Fibroblast of the aortic adventitia (primary cell): ENCODE measurements at places on chromosomes 2 and 18. TPM values are rescaled to one million over a fixed set of nuclear protein-coding genes. Genes with fewer than 3 reads are reported as not detected.

Gene ATP6V1C2
- not detected in 2 replicates for total RNA-seq

DNA sequence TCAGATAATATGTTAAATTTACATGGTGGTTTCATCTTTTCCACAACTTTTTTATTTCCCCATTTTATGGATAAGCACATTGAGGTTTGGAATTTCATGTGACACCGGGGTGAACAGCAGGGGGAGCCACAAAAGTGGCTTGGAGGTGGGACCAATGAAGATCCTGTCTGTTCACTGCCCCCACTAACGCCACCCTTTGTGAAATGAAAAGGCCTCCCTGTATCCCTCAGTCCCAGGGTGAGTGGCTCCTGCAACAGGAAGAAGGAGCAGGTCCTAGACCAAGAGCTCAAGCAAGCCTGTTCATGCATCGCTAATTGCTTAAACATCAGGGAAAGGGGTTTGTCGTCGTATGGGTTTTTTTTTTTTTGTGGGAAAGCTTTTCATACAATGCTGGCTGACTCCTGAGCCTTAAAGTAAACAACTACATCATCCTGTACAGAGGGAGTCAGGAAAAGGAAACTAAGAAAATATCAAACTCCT lies 267.8 kb upstream of the EPAS1 start:
- peak; percentile 40 for DNase-seq

GRCh38 chr18:10422731-10423130 lies 31.7 kb upstream of the APCDD1 start:
- DNase-seq, result no peak

GRCh38 chr18:75205514-75206132 lies 3.3 kb downstream of the PTGR3 start:
- no peak for DNase-seq

DNA sequence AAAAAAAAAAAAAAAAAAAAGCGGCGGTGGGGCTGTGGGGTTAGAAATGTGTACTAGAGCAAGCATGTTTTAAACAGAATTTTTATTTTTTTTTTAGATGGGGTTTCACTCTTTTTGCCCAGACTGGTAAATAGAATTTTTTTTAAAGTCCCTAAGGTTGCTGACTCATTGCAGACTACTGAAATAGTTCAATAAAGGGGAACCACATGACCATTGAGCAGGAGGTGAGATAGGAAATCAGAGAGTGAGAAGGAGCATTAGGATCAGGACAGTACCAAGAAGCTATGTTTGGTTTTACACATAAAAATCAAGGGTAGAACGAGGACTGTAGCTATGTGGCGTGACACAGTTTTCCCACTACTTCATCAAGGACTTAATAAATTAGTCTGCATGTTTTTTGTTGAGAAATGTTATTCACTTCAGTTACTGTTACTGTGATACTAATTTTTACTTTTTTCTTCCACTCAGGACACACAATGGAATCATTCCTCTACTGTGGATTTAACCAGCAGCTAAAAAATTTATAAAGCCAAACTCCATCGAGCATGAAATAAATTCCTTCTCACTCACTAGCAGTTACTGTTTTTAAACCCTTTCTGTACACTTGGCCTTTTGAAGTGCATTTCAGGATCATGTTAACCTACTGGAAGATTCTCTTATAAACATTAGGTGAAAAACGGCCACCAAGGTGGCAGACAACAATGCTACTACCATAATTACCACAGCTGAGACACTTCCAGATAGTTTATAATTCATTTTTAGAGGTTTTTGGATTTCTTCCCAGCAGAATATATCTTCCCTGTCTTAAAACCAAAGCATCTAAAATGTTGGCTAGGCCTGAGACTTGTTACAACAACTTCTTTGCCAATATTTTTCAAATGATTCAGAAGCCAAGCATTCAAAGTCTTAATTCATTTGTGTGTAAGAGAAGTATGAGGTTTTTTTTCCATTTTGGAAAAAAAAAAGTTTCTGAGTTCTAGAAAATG lies 33.2 kb downstream of the LAMA1 start:
- DNase-seq, result peak; percentile 70

DNA sequence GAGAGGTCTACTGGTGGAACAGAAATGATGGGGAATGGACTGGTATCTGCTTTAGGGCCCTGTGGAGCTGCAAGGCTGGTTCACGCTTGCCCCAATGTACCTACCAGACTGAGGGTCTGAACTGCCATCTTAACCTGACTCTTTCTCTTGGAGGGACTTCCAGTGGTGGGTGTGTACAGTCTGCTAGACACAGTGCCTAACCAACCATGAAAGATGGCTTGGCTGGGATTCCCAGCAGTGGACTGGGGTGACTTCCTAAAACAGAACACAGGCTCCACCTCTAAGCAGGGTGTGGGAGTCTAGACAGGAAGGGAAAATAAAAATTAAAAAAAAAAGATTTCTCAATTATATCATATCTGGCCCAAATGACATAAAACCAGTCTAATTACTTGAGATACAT lies 25.5 kb upstream of the MYO3B start:
- DNase-seq, result no peak

DNA sequence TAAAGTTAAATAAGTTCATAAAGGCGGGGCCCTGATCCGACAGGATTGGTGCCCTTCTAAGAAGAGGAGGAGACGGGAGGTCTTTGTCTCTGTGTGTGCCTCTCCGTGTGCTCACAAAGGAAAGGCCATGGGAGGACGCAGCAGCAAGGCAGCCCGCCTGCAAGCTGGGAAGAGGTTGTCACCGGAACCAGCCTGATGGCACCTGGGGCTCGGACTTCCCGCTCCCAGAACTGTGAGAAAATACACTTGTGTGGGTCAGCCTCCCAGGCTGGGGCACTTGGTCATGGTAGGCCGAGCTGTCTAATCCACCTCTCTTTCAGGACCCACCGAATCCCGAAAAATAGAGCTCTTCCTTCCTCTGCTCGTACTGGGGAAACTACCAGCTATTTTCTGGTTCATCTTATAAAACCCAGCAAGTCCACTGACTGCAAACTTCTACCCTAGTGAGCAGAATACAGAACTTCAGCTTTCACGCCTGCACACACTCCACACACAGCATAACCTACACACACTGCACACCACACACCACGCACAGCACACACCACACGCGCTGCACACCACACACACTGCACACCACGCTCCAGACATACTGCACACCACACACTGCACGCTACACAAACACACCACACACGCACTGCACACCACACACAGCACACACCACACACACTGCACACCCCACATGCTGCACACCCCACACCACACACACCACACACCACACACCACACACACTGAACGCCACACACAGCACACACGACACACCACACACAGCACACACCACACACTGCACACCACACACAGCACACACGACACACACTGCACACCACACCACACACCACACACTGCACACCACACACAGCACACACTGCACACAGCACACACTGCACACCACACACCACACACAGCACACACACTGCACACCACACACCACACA lies 58.1 kb downstream of the ASB1 start:
- DNase-seq, result no peak

DNA sequence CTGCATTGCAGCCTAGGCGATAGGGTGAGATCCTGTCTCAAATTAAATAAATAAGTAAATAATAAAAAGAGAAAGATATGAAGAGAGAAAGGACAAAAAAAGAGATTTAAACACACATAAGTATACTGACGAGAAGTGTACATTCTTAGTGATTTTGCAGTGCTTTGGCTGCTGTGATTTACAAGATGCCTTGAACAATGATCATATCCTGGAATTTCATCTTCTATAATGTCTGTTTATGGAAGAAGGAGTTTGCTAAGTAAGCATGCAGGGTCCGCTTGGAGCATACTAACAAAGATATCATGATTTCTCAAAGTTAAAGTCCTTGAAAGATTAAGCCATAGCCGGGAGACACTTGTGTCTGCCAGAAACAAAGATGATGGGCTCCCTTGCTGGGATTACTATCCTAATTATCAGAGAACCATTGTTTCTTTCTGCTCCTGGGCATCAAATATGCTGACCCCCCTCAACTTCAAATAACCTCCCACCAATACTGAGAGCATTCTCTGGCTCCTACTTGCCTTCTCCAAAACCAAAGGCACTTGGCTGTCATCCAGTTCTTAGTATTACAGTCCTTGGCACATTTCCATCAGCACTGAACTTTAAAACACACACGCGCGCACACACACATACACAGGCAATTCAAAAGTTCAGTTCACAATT lies 47.5 kb upstream of the STAM2 start:
- peak; percentile 96 for DNase-seq

Gene FBXO15
- 0.27 and 0.49 TPM in 2 replicates for total RNA-seq

GRCh38 chr2:121019071-121019470 lies 265.9 kb downstream of the TFCP2L1 start:
- DNase-seq, result no peak

- DNase-seq, result peak; percentile 3
These were observed 229.7 kb upstream of the SPRED2 start for GRCh38 chr2:65661980-65662653.

DNA sequence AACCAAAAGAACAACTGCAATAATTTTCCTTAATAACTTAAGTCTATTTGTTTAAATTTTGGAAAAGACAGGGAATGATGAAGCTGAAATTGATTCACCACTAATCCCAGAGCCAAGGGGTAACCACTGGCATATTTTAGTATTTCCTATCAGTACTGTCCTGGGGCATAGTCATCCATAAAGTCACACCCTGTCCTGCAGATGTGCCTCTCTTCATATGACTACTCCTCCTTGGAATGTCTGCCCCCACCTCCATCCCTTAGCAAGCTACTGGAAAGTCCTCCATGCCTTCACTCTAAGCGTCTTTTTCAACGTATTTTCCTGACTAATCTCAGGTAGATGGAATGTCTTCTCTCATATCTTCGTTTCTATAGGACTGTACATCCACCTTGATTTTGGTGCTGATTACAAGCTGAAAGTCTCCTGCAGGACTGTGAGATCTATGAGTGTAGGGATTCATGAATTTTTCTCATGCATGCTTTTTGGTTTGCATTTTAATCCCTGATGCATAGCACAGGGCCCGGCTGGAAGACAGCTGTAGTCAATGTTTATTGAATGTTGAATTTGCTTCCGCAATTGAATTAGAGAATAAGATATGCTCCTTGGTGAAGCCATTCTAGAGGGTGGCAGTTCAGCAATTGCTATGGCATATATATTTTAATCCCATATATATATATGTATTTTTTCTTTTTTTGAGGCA lies 85.6 kb downstream of the MOGAT1 start:
- DNase-seq, result peak; percentile 45

GRCh38 chr2:28346587-28346986 lies 46.1 kb upstream of the FOSL2 start:
- DNase-seq, result no peak

GRCh38 chr18:5662586-5663090 lies 118.8 kb upstream of the EPB41L3 start:
- no peak for DNase-seq

DNA sequence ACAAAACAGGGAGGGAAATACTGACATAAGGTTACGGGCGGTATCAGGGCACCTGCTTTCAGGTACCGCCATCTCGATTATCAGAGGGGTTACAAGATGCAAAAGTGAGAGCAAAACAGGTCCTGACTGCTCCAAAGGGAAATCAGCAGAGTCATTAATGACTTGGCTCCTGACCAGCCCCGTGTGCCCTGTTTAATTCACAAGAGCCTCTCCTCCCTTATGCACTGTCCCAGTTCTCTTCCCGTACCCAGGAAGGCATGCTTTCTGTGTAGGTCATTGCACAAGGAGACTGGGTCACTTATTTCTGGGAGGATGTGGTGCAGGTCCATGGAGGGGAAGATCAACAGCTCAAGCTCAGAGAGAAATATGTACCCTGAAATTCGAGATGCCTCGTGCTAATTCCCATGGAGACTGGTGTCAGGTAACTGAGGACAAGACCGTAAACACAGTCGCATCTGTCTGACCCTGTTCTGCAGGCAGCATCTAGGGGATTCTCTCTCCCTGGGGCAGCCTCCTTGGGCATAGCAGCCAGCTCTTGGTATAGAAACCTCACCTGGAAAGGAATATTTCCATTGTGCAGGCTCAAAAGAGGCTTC lies 79.9 kb downstream of the HNRNPLL start:
- no peak for DNase-seq
